ENCODE measurements at places on chromosomes 4 and X.

- no peak for DNase-seq
These were observed 17.6 kb downstream of the SH3RF1 start for GRCh38 chr4:169253113-169253671.

- no peak for DNase-seq
These were observed 19.6 kb downstream of the PIGG start for GRCh38 chr4:518569-519083.

- DNase-seq, result no peak
These were observed 12.8 kb downstream of the SLC25A43 start for GRCh38 chrX:119411959-119412358.

DNA sequence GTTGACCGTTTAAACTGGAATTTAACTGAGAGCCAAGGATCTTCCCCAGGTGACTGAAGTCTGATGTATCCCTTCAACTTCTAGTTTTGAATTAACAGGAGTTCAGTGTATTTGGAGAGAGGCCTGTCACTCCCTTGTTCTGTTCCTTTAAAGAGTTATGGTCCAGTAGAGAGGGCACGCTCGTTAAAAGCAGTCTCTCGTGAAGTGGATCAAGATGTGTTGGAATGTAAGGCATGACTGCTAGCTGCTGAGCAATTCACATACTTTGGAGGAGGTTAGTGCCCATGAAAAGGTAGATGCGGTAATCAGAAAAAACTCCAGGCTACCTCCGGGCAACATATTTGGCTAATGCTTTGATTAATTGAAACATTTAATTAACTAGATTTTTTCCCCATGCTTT, 65.7 kb downstream of the SHROOM2 start:
- no peak for DNase-seq

DNA sequence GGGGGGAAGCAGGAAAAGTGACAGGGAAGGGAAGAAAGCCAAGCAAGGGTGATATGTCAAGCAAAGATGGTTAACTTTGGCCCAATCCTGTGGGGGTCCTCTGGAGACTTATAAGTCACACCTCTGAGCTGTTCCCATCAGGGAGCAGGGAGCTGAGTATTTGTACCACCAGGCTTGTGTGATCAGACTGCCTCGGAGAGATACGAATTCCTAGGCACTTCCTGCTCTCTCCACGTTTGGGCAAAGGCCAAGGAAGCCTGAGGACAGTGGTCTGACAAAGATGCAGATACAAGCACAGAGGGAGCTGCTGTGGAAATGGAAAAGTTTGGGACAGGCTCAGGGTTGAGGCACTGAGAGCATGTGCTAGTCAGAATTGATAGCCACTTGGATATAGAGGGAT, 10.4 kb upstream of the PPP3CA start:
- DNase-seq, result no peak

DNA sequence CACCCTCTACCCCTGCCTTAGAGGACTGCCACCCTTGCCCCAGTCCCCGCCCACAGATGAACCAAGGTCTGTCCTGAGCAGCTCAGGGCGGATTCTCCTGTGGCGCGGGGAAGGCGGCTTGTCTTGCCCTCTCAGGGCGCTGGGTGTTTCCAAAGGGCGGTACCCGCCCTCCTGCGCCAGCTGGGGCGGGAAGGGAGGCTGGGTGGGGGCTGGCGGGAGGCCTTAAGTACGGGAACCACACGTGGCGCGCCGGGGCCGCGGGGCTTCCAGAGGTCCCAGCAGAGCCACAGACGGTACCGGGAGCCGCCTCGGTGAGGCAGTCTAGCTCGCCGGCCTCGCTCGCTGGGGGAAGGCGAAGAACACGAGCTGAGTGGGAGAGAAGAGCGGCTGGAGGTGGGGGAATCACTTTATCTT, 361.1 kb downstream of the MID1IP1 start:
- DNase-seq, result no peak

DNA sequence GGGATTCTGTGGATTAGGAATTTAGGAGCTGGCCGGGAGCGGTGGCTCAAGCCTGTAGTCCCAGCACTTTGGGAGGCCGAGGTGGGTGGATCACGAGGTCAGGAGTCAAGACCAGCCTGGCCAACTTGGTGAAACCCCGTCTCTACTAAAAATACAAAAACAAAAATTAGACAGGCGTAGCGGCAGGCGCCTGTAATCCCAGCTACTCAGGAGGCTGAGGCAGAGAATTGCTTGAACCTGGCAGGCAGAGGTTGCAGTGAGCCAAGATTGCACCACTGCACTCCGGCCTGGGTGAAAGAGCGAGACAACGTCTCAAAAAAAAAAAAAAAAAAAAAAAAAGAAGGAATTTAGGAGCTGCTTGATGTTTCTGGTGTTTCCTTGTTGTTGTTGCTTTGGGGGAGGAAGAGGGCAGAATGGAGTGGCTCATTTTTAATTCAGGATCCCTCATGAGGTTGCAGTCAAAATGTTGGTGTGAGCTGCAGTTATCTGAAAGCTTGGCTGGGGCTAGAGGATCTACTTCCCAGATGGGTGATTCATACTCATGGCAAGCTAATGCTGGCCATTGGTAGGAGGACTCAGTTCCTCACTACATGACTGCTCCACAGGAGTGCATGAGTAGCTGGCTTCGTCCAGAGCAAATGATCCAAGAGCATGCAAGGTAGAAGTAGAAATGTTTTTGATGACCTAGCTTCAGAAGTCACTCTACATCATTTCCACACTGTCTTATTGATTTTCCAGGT, 26.5 kb upstream of the JADE1 start:
- DNase-seq, result no peak

- no peak for DNase-seq
These were observed 164.2 kb downstream of the STIM2 start for GRCh38 chr4:27024805-27025204.

- no peak for DNase-seq
These were observed 26.9 kb downstream of the C4orf46 start for GRCh38 chr4:158644760-158645159.

- no peak for DNase-seq
These were observed 18.5 kb upstream of the SPP1 start for GRCh38 chr4:87957061-87957460.

DNA sequence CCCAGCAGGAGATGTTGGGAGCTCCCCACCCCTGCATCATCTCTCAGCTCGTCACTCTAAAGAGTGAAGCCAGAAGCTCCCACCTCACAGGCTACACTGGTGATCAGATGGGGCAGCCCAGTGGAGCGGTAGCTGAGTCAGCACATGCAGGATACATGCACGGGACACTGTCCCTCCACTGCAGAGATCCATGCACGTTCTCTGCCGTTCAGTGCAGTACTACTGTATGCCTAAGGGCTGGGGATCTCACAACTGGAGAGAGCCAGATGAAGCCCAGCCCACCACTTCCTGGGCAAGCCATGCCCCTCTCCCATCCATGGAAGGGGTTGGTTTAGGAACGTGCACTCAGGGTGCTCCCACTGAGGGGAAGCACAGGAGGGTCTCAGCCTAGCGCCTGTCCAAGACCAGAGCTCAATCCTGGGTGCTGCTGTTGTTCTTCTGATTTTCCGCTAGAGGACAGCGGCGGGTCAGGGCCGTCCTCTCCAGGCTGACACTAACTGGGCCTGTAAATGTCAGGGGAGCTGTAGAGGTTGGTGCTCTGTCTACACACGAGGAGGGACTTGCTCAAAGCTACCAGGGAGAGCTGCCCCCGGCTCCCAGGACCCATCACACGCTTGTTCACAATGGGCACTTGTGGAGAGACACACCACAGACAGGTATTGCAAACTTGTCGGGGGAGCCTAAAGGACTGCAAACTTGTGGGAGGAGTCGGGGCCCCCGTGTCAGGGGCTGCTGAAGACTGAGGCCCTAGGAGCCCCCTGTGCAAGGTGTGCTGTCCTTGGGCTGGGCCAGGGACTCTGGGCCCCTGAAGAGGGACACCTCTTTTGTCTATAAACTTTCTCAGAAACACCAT, 18.2 kb upstream of the ABLIM2 start:
- peak; percentile 42 for DNase-seq

DNA sequence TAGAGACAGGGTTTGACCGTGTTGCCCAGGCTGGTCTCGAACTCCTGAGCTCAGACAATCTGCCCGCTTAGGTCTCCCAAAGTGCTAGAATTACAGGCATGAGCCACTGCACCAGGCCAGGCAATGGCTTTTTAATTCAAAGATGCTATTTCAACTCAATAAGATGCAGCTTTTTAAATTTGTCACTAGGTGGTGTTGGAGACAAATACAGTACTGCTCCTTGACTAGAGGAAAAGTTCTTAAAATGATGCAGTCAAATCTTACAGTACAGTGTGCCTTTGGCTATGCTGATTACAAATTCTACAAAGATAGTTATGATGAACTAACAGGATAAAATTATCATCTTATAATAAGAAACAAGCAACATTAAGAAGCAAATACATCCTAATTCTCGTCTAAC, 441.1 kb downstream of the KCNIP4 start:
- DNase-seq, result no peak

DNA sequence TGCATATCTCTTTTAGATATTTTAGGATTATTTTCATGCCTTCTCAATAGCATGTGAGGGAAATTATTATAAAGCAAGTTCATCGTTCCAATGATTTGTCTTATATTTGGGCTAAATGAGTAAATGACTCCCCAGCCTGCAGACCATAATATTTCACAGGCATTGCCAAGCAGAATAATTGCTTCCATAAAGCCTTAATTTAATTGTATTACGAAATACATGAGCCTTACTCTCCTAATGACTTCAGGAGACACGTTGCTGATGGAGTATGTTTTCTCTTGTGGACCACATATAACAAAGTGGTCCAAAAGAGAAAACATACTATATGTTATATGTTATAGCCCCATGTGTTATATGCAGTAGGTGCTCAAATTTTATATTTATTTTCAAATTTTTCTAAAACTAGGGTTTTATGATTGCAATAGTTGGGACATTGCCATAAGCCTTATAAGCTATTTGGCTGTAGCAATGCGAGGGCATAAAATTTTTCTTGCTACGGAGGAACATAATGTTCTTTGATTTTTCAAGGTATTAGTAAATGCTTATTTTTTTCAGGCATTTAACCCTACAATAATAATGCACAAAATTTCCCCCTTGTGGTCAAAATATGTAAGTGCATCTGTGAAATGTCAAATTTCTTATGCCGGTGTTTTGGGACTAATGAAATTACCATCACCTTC, 26.2 kb upstream of the TMPRSS11D start:
- DNase-seq, result no peak

DNA sequence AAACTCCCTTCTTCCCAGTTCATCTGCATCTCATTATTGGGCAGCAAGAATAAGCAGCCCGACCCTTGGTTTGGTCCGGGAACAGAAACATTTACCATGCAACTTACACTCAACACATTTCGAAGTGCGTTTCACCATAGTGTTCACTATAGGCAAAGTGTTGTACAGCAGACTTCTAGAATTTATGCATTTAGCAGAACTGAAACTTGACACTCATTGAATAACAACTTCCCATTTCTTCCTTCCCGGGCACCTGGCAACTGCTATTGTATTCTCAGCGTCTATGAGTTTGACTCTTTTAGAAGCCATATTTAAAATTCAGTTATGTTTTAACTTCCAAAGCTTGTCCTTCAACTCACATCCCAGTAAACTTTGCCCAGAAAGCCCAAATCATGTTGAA, 840.6 kb downstream of the NLGN4X start:
- no peak for DNase-seq

DNA sequence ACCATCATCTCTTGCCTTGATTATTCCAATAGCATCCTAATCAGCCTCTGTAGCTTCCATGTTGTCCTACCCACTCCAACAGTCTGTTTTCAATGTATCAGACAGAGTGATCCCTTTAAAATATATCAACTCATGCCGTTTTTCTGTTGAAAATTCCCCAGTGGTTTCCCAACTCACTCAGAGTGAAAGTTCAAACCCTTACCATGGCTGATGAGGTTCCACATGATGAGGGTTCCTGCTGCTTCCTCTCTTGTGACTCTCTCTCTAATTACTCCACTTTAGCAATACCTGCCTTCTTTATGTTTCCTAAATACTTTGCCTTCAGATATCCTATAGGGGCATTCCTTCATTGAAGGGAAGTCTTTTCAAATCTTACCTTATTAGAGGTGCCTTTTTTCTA, 334.7 kb downstream of the PPP1R2C start:
- no peak for DNase-seq

- no peak for DNase-seq
These were observed 601 bp upstream of the TCEANC start for GRCh38 chrX:13652287-13652793.

- DNase-seq, result no peak
These were observed 82.9 kb upstream of the MED14 start for GRCh38 chrX:40818236-40818635.

DNA sequence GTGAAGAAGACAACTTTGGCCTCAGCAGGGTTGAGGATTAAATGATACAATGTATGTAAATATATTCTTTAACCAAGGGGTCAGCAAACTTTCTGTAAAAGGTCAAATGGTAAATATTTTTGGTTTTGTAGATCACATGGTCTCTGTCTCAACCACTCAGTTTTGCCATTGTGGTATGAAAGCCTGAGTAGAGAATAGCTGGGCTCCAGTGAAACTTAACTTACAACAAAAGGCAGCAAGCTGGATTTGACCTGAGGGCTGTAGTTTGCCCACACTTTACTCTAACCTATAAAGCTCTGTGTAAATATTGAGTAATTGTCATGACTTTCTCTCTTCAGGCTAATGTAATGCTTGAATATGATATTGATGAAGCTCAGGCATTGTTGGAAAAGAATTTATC, 19.6 kb downstream of the VBP1 start:
- peak; percentile 12 for DNase-seq

DNA sequence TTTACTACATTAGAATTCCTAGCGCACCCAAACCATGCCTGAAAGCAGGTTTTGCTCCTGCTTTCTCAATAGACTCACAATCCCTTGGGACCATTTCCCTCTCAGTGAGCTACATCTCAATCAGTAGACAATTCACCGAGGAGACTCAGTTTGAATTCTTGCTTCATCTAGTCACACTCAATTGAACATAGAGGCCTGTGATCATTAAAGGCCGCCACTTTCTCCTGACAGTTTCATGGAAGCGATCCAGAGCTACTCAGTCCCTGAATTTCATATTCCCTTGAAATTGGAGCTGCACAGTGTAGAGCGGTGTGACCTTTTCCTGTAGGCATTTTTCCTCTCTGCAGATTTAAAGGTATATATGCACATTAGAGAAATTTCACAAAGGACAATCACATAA, 193.9 kb upstream of the SPOCK3 start:
- DNase-seq, result no peak

GRCh38 chrX:23118890-23119527, 119.2 kb downstream of the DDX53 start:
- no peak for DNase-seq

GRCh38 chr4:137448402-137448801, 83.9 kb downstream of the PCDH18 start:
- DNase-seq, result no peak

- no peak for DNase-seq
These were observed 325.3 kb upstream of the FTHL17 start for GRCh38 chrX:31397119-31397518.

GRCh38 chrX:10828640-10829039, 208.3 kb upstream of the MID1 start:
- DNase-seq, result no peak

DNA sequence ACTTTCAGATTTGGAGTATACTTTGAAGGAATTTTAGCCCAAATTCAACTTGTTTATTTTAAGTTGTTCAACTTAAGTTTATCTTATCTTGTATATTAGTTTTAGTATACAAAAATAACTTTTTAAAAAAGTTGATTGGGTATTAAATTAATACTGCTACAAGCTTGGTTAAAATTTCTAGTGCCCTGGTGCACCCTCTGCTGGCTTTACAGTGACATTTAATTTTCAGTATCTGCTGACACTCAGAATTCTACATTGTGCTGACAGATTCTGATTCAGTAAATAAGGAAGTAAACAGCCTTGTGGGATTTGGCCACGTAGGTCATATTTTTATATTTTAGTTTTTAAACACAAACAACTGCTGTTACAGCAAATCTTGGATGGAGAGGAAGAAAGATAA, 2.9 kb downstream of the EDA start:
- no peak for DNase-seq

Measured in Panc1 (cell line).